ENCODE measurements at places on chromosomes 12 and 14. TPM values are rescaled to one million over a fixed set of nuclear protein-coding genes. Genes with fewer than 3 reads are reported as not detected.

The TSPAN19 gene
- not detected for total RNA-seq

GRCh38 chr12:97223419-97223818, 239.2 kb upstream of the RMST start:
- peaks cover 2% of the 10 kb centered on the region for H3K27me3 ChIP-seq
- no peak overlapping the region for H3K27ac ChIP-seq
- no peak overlapping the region for H3K4me3 ChIP-seq
- H3K4me1 ChIP-seq = no peaks in the 10 kb centered on the region
- DNase-seq = no peak

DNA sequence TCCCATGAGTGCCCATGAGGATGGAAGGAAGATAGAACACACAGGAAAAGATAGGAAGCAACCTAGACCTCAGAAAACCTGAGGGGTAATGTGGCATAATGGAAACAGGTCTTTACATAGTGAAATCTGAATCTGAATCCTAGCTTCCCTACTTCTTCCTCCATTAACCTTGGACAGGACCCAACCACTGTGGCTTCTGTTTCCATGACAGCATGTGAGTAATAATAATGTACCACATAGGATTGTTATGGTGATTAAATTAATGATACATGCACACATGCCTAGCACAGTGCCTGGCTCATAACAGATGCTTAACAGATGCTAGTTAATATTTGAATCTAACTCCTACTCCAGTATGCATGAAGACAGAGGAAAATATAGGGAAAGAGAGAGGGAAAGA, 11.2 kb downstream of the TTC9 start:
- H3K27ac ChIP-seq = peak overlapping the region; percentile 99
- H3K36me3 ChIP-seq = peaks cover 1% of the 10 kb centered on the region
- H3K4me1 ChIP-seq = peaks cover 83% of the 10 kb centered on the region
- DNase-seq = no peak

DNA sequence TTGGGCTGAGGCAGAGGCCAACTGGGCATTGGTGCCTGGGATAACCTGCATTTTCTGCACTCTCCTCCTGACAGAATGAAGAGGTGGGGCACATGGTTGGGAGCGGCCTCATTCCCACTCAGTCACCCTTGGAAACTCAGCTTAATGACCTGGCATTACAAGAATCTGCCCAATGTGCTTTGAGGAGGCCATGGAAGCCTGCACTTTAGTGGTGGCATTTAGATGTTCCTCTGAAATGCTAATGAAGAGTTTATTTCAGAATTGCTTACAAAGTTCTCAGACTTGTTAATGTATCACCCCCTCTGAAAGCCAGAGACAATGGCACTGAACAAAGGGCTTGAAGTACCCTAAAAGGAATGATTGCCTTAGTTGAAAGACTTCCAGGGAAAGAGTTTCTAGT, 71.4 kb upstream of the PARP11 start:
- peaks cover 11% of the 10 kb centered on the region for H3K36me3 ChIP-seq
- H3K27ac ChIP-seq = no peak overlapping the region
- DNase-seq = no peak
- no peaks in the 10 kb centered on the region for H3K27me3 ChIP-seq
- peaks cover 35% of the 10 kb centered on the region for H3K4me1 ChIP-seq
- H3K4me3 ChIP-seq = no peak overlapping the region

The OR6C2 gene
- total RNA-seq = not detected

The HAL gene
- total RNA-seq = 0.36 TPM

DNA sequence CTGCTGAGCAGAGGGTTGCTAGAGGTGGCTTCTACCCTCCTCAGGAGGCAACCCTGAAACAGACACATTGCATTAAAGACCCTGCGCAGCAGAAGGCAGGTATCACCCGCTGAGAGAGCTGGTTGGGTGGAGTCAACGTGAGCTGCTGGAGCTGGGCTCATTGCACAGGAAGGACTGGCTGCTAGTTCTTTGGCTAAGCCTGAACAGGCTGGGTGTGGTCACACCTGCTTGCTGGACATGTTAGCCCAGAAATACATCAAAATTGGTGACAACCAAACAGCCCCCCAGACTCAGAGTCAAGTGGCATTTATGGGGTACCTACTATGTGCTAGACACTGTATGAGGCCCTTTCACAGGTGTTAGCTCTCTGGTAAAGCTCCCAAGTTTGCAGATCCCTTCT, 33.8 kb upstream of the IRF2BPL start:
- DNase-seq = no peak
- H3K27ac ChIP-seq = no peak overlapping the region
- H3K4me1 ChIP-seq = peaks cover 9% of the 10 kb centered on the region
- H3K27me3 ChIP-seq = no peaks in the 10 kb centered on the region
- no peak overlapping the region for H3K4me3 ChIP-seq

DNA sequence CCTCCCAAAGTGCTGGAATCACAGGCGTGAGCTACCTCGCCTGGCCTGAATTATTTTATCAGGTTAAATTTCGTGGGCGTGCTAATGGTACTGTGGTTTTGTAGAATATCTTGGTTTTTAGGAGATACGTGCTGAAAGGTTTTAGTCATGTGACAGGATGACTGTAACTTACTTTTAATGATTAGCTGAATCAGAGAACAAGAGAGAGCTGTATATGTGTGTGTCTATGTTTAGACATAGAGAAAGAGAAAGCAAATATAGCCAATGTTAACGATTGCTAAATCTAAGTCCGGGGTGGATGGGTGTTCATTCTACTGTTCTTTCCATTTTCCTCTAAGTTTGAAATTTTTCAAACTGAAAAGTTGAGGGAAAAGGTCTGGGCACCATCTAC, 9.2 kb upstream of the PNMA1 start:
- H3K27me3 ChIP-seq = no peaks in the 10 kb centered on the region
- no peak overlapping the region for H3K4me3 ChIP-seq
- peaks cover 38% of the 10 kb centered on the region for H3K4me1 ChIP-seq

DNA sequence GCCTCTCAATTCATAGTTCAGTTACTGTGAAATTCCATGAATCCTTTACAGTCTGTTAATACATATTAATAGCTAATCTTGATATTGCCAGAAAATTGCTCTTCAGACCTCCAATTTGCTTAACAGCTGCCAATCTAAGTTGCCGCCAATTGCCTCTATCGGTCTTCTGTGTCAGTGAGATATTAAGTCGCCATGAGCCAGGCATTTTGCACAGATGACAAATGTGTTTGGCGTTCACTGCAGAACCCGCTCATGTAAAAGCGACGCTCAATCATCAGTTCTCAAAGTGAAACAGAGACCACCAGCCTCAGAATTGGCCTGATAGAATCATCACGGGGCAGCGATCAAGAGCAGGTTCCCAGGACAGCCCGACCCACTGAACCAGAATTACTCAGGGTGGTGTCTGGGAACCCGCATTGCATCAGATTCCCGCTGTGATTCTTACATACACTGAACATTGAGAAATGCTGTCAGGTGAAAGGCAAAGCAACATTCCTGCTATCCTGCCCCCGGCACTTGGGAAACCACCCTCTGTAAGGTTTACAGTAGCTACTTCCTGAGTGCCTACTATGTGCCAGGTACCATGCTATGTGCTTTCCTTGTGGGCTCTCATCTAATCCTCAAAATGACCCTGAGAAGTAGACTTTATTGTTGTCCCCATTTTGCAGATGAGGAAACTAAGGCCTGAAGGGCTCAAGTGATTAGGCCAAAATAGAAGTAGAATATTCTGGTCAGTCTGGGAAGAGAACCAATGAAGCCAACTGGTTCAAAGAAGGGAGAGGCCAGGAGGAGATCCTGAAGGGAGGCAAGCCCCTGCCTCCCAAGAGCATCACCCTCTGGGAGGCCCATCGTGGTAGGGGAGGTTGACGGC, 216.4 kb downstream of the SLC41A2 start:
- H3K4me3 ChIP-seq = no peak overlapping the region
- DNase-seq = no peak
- peaks cover 72% of the 10 kb centered on the region for H3K4me1 ChIP-seq
- H3K36me3 ChIP-seq = peaks cover 1% of the 10 kb centered on the region
- no peaks in the 10 kb centered on the region for H3K27me3 ChIP-seq

DNA sequence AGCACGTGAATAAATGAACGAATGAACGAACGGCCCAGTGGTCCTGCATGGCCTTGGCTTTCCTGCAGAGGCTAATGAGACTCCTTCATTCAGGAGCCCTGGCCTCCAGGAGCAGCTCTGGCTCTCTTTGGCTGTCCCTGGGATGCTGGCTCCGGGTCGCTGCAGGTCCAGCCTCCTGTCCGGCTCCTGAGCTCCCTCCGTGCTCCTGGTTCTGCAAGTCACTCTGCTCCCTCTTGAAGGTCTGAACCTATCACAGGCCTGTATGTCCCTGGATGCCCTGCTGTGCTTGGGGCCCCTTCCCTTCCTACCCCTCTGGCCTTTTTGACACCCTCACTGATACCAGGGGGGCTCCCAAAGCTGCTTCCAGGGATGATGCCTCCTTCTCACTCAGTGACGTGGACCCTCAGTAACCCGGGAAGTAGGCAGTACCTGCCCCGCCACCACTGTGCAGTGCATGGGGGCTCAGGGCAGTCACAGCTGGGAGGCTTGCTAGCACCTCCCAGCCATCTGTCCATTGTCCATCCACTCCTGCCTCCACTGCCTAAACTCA, 133.7 kb upstream of the C14orf180 start:
- no peak overlapping the region for H3K4me3 ChIP-seq
- H3K27me3 ChIP-seq = peaks cover 31% of the 10 kb centered on the region
- DNase-seq = no peak
- H3K36me3 ChIP-seq = peaks cover 5% of the 10 kb centered on the region

- H3K36me3 ChIP-seq = peaks cover 43% of the 10 kb centered on the region
- DNase-seq = no peak
- no peak overlapping the region for H3K27ac ChIP-seq
- H3K27me3 ChIP-seq = no peaks in the 10 kb centered on the region
- peaks cover 13% of the 10 kb centered on the region for H3K4me1 ChIP-seq
Observed at GRCh38 chr14:55065411-55065810, 14.0 kb downstream of the MAPK1IP1L start.

Data from activated CD4-positive, alpha-beta memory T cell treated with anti-CD3 and anti-CD28 coated beads for 36 hours (primary cell).